CD8-positive, alpha-beta T cell (primary cell): ENCODE measurements at places on chromosomes 3 and 15. TPM values are rescaled to one million over a fixed set of nuclear protein-coding genes. Genes with fewer than 3 reads are reported as not detected.

GRCh38 chr3:14278799-14279625 is 100.4 kb downstream of the LSM3 start:
- no peak for DNase-seq

DNA sequence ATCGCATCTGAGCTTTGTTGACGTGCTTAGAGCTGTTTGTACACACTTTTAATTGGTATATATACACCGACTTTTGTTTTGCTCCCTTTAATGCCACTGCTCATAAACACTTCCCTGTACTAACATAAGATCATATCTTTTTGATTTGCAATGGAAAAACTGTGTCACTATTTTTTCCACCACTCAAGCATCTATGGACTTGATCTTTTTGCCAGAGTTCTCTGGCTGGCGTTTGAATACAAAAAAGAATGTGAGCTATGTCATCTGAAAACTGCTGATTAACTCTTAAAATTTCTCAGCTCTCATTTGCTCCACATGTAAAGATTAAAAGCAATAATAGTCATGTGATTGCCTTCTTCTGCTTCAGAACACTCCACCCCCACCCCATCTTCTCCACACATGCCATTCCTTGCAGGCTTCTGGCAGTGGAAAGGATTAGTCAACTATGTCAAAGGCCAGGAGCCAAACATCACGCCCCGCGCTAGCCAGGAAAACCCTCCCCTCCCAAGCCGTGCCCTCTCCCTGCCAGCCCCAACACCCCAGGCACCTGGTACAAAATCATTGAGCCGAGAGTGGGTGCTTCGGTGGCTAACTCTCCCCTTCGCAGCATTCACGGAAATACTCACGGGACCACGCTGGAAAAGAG is 123.4 kb upstream of the MEF2A start:
- no peak for DNase-seq

- DNase-seq, result no peak
These were observed 47.6 kb downstream of the TRIM71 start for GRCh38 chr3:32865383-32865782.

DNA sequence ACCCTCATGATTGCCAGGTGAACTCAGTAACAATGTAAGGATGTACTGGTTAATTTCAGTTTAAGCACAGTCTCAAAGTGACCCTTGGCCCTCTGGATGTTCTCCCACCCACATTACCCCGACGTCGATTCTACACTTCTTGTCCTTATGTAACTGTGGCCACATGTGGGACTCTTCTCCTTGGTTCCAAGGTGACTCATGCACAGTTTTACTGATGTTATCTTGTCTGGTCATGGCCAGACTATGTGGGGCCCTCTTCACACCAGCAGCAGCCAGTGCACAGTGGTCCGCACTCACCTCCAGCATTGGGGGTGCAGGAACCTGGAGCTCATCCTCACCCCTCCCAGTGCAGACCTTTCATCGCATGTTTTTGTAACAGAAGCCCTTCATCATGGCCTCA is 519.4 kb downstream of the OCA2 start:
- DNase-seq, result no peak

DNA sequence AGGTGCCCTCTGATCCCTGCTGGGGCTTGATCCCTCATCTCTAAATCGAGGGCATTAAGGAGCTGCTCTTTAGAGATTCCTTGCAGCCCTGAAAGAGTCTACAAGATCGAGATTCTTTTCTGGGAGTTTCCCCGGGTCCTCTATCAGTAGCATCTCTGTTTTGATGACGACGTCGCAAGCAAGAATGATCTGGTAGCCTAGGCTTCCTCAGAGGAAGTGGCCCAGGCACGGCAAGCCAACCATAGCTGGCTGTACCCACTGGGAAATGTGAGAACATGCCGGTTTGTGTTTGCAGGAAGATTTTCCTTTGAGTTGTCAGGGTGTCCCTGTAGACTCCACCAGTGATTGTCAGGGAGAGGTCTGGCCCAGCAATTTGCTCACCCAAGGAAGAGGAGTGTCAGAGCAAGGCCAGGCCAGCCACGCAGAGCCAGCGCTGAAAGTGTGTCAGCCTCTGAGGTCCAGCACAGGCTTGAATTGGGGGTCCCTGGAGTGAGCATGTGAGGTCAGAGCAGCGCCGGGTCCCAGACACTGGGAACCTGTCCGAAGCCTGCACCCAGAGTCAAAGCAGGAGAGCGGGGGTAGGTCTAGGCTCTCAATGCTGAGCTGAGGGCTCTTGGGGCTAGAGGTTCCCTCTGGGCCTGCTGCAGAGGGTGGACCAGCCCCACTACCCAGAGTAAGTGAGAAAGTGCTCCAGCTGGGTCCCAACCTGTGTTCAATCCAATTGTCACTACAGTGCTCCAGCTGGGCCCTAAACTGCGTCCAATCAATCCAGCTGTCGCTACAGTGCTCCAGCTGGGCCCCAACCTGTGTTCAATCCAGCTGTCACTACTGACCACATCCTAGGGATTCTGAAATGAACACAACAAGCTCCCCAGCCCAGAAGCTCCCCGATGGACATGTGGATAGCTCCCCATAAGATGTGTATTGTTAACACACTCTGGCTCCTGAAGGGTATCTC is 95.7 kb downstream of the CHDH start:
- no peak for DNase-seq

NUSAP1 gene
- total RNA-seq, result 1.6 TPM
